ENCODE measurements at places on chromosomes 4 and X.

DNA sequence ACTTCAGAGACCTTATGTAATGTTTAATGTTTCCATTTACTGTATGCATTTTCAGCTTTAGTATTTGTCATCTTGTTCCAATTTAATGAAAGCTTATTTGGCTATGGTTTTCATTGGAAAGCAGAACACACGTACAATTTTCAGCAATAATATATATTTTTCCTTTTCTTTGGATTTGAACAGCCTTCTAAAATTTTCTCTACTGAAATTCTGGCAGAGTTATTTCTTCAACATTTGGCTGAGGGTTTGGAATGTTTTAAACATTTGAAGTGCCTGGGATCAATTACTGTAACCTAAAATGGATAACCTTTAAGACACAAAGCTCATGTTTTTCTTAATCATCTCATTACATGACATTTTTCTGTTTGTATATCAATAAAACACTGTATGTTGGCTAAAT lies 156.9 kb downstream of the TENM3 start:
- no peak for DNase-seq

DNA sequence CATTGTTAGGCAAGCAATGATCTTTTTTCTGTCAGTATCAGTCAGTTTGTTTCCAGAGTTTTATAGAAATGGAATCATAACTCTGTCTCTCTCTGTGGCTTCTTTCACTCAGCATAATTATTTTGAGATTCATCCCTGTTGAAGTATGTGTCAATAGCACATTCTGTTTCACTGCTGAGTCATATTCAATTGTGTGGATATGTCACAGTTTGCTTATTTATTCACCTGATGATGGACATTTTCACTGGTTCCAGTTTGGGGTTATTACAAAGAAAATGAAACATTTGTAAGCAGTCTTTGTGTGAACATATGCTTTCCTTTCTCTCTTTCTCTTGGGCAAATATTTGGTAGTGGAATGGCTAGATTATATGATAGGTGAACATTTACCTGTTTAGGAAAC lies 10.2 kb upstream of the ZNF718 start:
- no peak for DNase-seq

- DNase-seq: no peak
Measured at GRCh38 chr4:73868206-73869129, 725 bp upstream of the CXCL1 start.

- DNase-seq: no peak
Measured at GRCh38 chr4:55078987-55079386, 46.4 kb downstream of the KDR start.

- DNase-seq: no peak
Measured at GRCh38 chr4:142098900-142099545, 462.6 kb downstream of the IL15 start.

Measured in activated naive CD4-positive, alpha-beta T cell (primary cell).